ENCODE measurements at places on chromosomes 2 and 18.
A peak's percentile ranks its signal among the peaks of the same experiment; 100 is the strongest.

DNA sequence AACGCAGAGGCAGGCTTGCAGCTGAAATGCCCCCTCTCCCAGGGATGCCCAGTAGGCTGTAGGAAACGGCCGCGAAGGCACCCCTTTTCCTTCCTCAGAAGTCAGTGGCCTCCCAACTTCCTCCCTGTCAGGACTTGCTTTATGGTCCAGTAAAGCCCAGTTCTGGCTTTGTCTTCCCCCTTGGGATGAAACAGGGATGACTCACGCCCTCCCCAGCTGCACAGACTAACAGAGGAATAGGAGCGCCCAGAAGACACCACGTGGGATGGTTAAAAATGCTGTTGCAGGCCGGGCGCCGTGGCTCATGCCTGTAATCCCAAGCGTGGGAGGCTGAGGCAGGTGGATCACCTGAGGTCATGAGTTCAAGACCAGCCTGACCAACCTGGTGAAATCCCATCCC is 6.9 kb downstream of the CREG2 start:
- no peak for DNase-seq

DNA sequence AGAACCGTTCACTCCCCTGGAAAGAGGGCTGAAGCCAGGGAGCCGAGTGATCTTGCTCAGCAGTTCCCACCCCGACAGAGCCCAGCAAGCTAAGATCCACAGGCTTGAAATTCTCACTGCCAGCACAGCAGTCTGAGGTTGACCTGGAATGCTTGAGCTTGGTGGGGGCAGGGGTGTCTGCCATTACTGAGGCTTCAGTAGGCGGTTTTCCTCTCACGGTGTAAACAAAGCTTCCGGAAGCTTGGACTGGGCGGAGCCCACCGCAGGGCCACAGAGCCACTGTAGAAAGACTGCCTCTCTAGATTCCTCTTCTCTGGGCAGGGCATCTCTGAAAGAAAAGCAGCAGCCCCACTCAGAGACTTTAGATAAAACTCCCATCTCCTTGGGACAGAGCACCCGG is 180.8 kb downstream of the WDR7 start:
- DNase-seq = no peak

GRCh38 chr2:4246364-4247131 is 543.2 kb downstream of the DCDC2C start:
- DNase-seq = no peak

- no peak for DNase-seq
Observed at GRCh38 chr18:25019086-25019860, 332.7 kb downstream of the ZNF521 start.

GRCh38 chr2:71548646-71549425 is 95.5 kb downstream of the DYSF start:
- peak; percentile 76 for DNase-seq

GRCh38 chr2:130829015-130829414 is 7.7 kb upstream of the ARHGEF4 start:
- DNase-seq = no peak

- no peak for DNase-seq
Observed at GRCh38 chr18:37675699-37676098, 110.1 kb upstream of the CELF4 start.

DNA sequence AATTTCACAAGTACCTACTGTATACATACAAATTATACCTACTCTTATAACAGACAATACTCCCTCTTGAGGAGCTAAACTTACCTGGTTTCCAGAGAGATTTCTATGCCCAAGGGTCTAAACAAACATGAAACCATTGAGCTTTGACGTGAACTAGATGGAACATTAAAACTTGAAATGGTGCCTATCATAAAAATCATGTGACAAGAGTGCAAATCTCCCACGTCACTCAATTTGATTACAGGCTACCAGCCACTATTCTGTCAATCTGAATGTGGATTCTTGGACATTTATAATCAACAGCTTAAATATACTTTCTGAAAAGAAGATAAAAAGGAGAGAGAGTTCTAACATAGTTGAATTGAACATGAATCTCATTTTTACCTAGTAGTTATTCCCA is 297.1 kb upstream of the SESTD1 start:
- no peak for DNase-seq

GRCh38 chr2:177622521-177622920 is 229.9 kb downstream of the AGPS start:
- DNase-seq = peak; percentile 33

- no peak for DNase-seq
Observed at GRCh38 chr2:219521066-219521880, 7.0 kb downstream of the ASIC4 start.

GRCh38 chr2:231611273-231612108 is 18.8 kb downstream of the TEX44 start:
- no peak for DNase-seq

DNA sequence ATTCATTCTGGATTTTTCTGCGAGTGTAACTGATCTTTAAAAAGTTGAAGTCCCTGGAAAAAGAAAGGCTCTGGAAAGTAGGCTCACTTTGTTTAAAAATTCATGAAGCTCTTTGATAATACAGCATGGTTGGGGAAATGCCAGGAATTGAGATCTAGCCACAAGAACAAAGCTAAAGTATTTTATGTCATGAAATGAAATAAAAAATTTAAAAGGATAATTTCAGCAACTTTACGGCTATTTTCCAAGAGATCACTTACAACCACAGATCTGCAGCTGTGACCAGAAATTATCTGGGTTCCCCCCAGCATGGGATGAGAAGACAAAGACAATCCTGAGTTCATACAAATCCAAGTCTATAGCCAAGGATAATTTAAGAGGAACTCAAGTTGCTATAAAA is 25.3 kb upstream of the RFX8 start:
- DNase-seq = no peak

DNA sequence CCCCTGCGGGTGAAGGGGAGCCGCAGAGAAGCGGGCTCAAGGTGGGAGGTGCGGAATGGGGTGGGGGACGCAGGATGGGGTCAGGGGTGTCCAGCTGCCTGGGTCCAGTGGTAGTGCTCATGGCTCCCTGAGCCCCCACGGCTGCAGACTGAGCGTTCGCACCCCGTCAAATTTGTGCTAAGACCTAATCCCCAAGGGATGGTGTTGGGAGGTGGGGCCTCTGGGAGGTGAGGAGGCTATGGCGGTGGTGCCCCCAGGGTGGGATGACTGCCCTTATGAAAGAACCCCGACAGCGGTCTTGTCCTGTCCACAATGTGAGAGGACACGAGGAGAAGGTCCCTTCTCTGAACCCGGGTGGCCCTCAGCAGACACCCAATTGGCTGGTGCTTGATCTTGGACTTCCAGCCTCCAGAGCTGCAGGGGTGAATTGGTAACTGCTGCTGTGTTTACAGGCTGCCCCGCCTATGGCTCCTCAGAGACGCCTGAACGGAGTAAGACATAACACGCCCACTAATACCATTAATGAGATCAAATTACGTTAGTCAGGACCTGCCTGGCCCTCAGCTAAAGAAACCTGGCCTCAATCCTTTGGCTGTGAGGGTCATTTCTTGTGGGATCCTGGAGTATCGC is 42.6 kb downstream of the PXDN start:
- no peak for DNase-seq

DNA sequence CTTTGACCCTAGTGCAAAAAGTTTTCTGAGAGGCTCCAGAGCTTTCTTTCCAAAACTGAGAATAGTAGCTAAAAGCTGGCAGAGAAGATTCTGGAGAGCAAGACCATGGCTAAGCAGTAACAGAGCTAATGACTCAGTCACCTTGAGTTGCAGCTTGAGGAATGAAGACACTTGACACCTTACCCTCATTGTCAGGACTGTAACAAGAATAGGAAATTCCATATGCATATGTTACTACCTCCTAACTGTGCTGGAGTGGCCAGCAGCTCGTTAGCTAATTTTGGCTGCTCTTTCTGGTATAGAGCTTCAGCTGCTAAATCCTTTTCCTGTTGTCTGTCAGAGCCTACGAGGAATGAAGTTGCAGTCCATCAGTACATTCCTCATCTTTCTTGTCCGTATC is 68.6 kb upstream of the LHCGR start:
- no peak for DNase-seq

DNA sequence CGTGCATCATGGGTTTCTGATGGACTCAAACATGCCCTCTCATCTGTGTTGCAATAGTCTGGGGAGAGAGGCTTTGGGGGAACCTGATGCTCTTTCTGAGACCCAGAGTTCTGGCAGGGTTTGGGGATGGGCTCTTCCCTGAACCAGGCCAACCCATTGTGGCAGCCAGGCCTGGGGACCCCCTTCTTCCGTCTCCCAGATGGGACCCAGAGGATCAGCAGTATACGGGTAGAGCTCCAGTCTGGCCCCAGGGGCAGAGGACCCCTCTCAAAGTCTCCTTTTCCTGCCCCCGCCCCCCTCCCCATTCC is 333.7 kb downstream of the DYSF start:
- DNase-seq = no peak

DNA sequence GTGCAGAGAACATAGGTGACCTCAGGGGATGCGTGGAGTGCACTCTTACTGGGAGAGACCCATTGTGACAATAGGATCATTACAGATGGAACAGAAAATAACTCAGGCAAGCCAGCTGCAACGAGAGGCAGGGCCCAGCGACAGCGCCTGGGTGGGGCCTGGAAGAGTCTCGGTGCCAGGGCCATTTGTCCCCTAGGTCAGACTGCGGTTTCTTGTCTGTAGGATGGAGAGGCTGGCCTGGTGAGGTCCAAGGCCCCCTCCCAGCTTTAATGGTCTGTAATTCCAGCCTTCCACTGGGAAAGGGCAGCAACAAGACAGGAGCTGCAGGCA is 208.6 kb upstream of the APCDD1 start:
- no peak for DNase-seq

- no peak for DNase-seq
Observed at GRCh38 chr18:28439870-28440269, 262.9 kb upstream of the CDH2 start.

GRCh38 chr2:223101340-223102039 is 49.5 kb downstream of the KCNE4 start:
- no peak for DNase-seq

DNA sequence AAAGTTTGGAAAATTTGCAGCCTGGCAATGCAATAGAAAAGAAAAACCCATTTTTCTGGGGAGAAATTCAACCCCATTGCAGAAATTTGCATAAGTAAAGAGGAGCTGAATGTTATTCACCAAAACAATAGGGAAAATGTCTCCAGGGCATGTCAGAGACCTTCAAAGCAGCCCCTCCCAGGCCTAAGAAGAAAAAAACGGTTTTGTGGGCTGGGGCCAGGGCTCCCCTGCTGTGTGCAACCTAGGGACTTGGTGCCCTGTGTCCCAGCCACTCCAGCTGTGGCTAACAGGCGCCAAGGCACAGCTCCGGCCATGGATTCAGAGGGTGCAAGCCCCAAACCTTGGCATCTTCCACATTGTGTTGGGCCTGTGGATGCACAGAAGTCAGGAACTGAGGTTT is 224.5 kb downstream of the TXNL1 start:
- no peak for DNase-seq

DNA sequence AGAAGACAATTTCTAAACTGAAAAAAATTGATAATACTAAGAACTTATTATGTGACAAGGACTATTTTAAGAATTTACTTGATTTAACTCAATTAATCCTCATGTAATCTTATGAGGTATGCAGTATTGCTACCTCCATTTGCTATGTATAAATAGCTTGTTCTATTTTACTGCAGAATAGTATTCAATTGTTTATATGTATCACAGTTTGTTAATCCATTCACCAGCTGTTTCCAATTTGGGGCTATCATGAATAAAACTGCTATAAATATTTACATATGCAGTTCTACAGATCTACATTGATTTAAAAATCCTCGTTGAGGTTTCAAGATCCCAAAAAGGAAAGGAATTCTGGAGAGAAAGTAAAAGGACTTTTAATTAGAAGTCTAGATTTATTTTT is 54.8 kb upstream of the DOCK10 start:
- no peak for DNase-seq

GRCh38 chr2:38866773-38867443 is 8.8 kb downstream of the DHX57 start:
- no peak for DNase-seq

DNA sequence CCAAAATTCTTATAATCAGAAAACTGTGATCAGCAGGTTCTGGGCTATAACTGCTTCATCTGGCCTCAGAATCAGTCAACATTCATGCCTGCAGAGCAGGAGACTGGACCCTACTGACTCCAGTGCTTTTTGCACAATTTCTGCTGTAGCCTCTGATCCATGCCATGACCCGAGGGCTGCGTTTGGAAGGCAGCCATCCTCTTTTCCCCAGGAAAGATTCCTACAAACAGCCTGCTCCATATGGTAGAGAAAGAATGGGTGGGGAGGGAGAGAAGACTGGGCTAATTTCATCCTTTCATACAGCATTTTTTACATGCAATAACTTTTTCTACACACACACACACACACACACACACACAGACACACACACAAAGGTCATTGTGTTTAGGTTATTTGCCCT is 133.0 kb upstream of the MMADHC start:
- no peak for DNase-seq

GRCh38 chr2:129285012-129285411 is 694.5 kb upstream of the RAB6C start:
- DNase-seq = no peak

- DNase-seq = peak; percentile 33
Observed at GRCh38 chr18:62751341-62751821, 36.0 kb downstream of the PHLPP1 start.

DNA sequence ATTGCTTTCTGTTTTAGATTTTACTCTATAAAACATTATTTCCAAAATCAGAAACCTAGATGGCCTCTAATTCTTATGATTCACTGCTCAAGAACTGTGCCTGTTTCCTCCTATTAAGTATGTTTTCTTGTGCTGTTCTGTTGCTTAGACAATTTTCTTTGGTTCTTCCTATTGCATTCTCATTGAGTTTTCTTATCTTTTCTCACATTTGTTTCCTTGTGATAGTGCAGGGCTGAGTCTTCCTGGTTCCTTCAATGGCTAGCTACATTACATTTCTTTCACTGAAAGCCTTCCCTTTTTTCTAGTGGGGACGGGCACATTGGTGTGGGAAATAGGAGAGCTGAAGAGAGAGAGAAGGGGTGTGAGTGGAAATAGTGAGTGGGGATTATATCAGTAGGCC is 183.4 kb downstream of the CALCRL start:
- DNase-seq = no peak

- no peak for DNase-seq
Observed at GRCh38 chr2:174787487-174788205, 23.4 kb upstream of the CHRNA1 start.

GRCh38 chr2:38740851-38741731 is 10.1 kb downstream of the SRSF7 start:
- no peak for DNase-seq

- no peak for DNase-seq
Observed at GRCh38 chr2:7634409-7634808, 717.2 kb downstream of the RNF144A start.

DNA sequence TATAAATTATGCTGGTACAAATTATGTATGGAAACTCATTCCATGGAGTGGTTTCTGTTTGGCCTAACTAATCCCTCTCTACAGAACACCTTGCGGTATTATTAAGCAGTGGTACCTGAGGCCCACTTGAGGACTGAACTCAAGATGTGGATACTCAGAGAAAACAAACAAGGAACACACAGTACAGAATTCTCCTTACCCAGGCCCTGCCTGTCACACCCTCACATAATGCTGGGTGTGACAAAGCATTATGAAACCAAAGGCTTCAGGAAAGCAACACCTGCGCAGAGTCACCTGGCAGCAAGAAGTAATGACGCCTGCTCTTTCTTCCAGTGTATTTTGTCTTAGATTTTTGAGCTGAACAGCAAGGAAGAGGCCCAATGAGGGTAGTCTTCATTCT is 264.7 kb downstream of the PAX3 start:
- no peak for DNase-seq

GRCh38 chr2:112290088-112290487 is 14.7 kb downstream of the ZC3H6 start:
- no peak for DNase-seq

GRCh38 chr2:182302174-182302573 is 124.7 kb downstream of the PDE1A start:
- DNase-seq = no peak

- DNase-seq = no peak
Observed at GRCh38 chr18:69220529-69220928, 180.2 kb upstream of the DOK6 start.
